ENCODE measurements at places on chromosomes 4 and X.

GRCh38 chr4:24686866-24687692, 102.7 kb upstream of the DHX15 start:
- peak; percentile 6 for DNase-seq

- no peak for DNase-seq
These were observed 176.5 kb downstream of the AR start for GRCh38 chrX:67720344-67720743.

GRCh38 chr4:534101-534575, 35.1 kb downstream of the PIGG start:
- DNase-seq = no peak

DNA sequence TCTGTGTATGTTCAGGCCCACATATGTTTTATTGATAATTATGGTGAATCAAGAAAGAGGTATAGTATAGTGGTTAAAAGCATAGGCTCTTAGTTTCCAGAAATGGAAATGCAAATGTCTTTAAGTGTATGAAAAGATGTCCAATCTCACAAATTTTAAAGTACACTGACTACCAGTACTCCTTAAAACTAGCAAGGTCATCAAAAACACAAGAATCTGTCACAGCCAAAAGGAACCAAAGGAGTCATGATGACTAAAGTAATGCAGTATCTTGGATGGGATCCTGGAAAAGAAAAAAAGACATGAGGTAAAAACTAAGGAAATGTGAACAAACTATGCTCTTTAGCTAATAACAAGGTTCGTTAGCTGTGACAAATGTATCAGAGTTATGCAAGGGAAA, 661 bp upstream of the RBM41 start:
- no peak for DNase-seq

- no peak for DNase-seq
These were observed 13.2 kb downstream of the AFF2 start for GRCh38 chrX:148513661-148514060.

DNA sequence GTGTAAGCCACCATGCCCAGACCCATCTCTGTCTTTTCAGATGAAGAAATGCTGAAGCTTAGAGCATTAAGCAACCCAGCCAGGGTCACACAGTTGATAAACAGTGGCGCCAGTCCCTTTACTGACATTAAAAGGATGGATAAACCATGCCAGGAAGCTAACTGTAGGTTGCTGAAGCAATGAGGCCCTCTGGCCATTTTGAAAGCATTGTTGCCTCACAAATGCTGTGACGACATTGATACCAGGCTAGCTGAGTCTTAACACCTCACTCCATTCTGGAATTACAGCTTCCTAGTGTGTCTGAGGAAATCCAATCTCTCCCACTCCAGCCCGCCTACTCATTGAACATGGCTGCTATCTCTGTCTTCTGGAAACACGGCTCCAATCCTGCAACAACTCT, 89.7 kb downstream of the LNX1 start:
- no peak for DNase-seq

GRCh38 chr4:32249040-32249439, 1528.9 kb downstream of the PCDH7 start:
- DNase-seq = no peak

GRCh38 chrX:109487640-109488039, 5.8 kb upstream of the GUCY2F start:
- DNase-seq = peak; percentile 76

GRCh38 chrX:153941336-153942252, 2.8 kb downstream of the RENBP start:
- DNase-seq = no peak

GRCh38 chrX:17802756-17803155, 58.3 kb downstream of the RAI2 start:
- no peak for DNase-seq

GRCh38 chr4:56406151-56406550, 18.9 kb upstream of the AASDH start:
- no peak for DNase-seq

DNA sequence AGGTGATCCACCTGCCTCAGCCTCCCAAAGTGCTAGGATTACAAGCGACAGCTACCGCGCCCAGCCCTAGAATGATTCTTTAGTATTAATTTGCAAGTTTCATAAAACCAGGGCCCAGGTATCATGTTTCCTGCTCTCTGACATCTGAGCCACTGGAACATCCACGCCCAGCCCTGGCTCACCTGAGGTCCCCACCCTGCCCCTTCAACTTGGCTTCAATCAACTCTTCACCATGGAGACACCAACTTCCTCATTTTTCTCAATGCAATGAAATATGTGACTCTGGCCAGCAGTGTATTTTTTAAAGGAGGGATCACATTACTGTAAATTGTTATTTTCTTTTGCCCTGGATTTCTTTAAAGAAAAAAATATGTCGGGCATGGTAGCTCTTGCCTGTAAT, 3.9 kb downstream of the PRSS12 start:
- no peak for DNase-seq

- no peak for DNase-seq
These were observed 714.9 kb downstream of the GRXCR1 start for GRCh38 chr4:43607400-43607799.

DNA sequence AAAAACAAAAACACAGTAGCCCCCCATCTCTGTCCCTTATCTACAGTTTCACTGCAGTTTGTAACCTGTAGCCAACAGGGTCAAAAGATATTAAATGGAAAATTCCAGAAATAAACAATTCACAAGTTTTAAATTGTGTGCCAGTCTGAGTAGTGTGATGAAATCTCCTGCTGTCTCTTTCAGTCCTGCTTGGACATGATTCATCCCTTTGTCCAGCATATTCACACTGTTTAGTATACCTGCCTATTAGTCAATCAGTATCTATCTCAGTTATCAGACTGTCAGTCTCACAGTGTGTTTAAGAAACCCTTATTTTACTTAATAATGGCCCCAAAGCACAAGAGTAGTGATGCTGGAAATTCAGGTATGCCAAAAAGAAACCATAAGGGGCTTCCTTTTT, 21.9 kb downstream of the CNOT6L start:
- DNase-seq = no peak

GRCh38 chr4:37665333-37666320, 20.5 kb downstream of the RELL1 start:
- DNase-seq = no peak

DNA sequence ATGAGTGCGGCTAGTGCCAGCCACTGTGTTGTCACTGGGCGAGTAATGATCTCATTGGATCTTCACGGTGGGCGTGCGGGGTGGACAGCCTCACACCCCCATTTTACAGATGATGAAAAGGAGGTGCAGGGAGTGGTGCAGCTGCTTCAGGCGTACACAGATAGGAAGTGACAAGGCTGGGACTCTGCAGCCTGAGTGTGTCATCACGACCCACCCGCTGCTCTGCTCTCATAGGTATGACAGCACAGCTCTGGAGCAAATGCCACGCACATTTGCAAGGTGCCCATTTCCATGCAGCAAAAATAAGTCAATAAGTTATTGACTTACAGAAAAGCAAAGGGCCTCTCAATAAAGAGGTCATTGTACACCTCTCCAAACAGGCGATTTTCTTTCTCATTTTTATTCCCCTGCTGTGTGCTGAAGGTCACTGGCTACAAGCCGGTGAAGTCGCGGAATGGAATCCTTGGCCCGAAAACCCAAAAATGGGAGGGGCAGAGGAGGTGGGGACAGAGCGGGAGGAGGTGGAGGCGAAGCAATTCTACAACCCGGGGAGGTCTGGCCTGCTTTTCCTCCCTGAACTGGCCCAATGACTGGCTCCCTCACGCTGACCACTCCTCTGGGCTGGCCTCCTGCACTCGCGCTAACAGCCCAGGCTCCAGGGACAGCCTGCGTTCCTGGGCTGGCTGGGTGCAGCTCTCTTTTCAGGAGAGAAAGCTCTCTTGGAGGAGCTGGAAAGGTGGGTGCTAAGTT, at the start of gene SOD3:
Gene SOD3 (plus strand): TSS at position 658 of the 750 bp plus-strand sequence. CDS start 3,949 bp downstream, outside the sequence.
- no peak for DNase-seq

- peak; percentile 4 for DNase-seq
These were observed 419.4 kb downstream of the ADGRL3 start for GRCh38 chr4:61619528-61619927.

DNA sequence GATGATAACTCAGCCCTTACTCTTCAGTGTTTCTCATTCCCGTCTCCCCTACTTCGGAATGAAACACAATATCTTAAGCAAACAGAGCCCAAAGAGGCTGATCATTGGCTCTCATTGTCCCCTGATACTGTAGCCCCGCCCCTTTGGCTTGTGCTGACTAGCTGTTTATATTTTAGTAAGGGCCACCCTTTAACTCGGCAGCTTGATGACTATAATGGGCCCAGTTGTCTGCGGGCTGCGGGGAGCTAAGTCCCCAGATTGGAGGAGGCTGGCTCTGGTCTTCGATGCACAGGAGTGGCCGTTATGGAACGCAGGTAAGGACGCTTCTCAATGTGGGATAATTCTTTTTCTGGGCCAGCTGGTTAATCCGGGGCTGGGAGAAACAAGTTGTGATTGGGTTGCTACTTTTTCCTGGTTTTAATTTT, at the start of gene TRIM2:
Gene TRIM2 (plus strand): TSS at position 197 of the 425 bp plus-strand sequence. CDS start 88 bp downstream, at position 285.
- DNase-seq = peak; percentile 37

- no peak for DNase-seq
These were observed 453.9 kb upstream of the ZFP42 start for GRCh38 chr4:187541666-187542065.

GRCh38 chrX:6681521-6682145, 146.7 kb upstream of the VCX3A start:
- DNase-seq = no peak

DNA sequence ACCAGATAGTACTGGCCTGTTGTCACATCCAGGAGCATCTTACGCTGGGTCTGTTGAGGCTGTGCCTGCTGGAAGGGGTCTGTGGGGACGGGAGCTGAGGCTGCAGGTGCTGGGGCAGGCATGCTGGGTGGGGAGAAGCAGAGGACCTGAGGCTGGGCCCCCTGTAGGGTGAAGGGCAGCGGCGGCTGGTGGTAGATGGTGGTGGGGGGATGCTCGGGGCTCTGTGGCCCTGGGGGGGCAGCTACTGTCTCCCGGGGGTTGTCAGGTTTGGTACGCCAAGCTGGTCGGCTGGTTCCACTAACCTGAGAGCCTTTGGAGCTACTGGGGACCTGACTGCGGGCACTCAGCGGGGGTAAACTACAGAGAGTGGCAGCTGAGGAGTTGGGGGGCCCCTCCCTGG, 7.8 kb downstream of the C4orf54 start:
- no peak for DNase-seq

DNA sequence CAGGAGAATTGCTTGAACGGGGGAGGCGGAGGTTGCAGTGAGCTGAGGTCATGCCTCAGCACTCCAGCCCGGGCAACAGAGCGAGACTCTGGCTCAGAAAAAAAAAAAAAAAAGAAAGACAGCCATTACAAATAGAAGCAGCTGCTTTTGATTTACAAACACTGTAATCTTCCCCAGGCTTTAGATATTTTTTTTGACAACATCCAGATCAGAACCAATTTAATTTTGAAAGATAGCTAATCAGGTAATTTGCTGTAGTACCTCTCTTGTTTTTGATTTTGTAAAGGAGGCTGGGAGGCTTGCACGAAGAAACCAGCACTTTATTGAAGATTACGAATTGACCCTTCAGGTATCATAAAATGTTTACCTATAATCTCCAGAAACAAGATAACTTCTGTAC, 107.0 kb downstream of the LDB2 start:
- no peak for DNase-seq

DNA sequence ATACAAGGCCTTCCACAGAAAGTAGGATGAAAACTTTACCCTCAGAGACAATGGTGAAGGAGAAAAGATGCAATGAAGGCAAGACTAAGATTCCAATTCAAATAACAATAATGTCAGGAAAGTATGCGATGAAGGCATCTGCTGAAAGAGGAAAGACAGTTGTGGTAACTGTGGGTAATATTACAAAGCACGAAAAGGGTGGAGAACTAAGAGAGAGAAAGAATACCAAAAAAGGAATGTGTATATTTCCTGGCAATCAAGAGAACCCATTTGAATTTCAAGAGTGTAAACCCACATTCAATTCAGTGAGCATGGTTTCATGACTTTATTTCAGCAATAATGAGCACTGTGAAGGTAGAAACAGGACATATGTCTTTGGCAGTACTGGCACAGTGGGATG, 225.5 kb downstream of the PALLD start:
- DNase-seq = no peak

DNA sequence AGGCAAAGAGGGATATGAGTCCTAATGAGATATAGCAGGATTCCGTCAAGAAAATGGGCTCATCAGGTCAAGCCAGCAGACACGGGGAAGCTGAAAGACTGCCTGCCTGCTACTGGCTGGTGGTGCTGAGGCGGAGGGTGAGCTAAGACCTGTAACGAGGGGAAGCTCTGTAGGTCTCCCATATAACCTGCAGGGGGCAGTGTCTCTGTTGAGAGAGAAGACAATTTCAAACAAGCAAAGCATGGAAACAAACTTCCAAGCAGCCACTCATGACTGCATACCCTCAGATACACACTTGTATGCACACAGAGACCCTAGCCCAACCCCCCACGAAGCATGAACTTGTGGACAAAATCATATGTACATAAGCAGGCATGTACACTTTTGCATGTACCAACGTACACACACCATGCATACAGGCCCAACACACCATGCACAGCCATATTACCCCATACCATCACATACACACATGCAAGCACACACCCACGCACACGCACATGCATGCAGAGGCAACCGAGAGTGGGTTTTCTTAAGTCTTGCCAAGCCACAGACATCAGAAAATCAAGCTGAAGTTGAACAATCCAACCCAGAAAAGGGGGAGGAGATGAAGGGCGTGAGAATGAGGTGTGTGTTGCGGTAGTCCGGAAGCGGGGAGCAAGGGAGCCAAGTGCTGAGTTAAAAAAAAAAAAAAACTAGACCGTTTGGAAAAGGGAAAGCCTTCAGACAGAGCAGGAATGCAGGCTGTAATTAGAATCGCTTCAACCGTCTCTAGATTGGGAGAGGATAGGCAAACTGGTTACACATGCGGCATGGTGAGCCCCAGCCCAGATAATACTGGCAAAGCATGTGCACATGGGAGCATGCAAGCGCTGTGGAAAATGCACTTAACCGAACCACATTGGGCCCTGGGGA, 71.0 kb downstream of the PJA1 start:
- DNase-seq = peak; percentile 44

DNA sequence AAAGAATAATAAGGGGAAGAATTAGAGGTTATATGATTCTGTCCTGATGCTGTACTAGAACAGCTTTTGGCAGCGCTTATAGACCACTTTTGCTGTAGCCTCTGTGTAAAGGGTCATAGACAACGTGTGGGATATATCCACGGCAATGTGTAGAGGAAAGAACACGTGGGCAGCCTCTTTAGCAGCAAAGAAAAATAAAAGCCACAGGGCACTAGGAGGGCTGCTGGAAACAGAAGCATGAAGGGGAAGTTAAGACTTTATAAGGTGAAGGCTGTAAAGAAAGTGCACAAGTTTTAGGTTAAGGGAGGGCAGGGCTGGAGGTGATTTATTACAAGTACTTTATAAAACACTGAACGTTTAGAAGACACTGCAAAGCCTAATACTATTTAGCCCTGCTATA, 20.1 kb upstream of the PHEX start:
- no peak for DNase-seq

All from NAMALWA (cell line).